Cardiac septum (tissue), 1 donor: ENCODE measurements at places on chromosomes 3 and 15. TPM values are rescaled to one million over a fixed set of nuclear protein-coding genes. Genes with fewer than 3 reads are reported as not detected.

DNA sequence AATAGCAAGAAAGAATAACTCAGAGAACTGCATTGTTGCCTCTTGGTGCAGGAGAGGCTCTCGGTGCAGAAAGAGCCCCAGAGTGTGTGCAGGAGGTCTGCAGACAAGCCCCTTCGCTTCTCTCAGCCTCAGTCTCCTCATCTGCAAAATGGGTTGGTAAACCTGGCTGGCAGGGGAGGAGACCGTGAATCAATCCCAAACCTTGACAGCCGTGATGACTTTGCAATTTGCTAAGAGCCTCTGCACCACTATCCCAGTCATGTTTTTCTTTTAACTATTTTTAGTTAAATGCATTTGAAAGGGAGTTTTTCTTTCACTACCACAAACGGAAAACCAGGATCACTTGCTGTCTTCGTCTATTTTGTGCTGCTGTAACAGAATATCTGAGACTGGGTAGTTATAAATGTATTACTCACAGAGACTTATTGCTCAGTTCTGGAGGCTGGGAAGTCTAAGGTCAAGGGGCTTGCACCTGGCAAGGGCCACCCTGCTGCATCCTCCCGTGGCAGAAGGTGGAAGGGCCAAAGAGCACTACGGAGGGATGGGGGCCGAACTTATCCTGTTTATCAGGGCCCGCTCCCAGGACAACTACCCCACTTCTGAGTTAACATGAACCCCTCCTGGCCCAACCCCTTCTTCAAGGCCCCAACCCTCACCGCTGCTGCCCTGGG lies 14.2 kb upstream of the IQSEC1 start:
- DNase-seq: no peak

DNA sequence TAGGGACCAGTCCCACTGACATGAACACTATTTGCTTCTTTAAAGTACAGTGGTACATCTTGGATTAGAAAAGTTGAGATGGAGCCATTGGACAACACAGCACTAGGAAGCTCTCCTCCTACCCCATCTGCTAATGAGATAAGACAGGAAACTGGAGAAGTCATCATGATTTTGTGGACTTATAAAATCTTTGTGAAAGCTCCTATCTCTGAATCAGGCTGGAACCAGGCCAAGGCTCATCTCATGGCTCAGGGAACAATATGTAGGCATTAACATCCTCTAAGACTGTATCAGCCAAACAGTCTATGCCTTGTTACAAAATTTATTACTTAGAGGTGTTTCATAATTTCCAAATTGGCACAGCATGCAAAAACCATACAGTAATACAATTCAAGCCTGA lies 84.1 kb downstream of the BOC start:
- no peak for DNase-seq

DNA sequence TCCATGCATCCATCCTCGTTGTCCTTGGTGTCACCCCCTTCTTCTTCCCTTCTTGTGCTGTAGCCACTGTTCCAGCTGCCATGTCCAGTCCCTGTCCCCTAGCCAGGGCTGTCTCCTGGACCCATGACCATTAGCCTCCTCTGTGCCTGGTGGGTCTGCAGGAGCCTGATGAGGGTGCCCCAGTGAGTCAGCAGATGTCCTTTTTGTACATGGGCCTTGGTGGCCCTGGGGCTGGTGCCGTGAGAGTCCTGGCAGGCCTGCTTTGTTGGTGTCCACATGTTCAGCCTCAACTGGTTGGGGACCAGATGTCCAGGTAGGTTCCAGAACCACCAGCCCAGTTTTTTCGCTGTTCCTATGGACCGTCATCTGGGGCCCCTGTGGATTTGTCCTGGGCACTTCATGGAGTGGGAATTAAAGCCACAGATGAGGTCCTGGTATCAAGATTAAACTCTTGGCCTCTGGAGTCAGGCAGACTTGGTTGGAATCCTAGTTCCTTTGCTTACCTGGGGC lies 66.1 kb downstream of the FBLN2 start:
- DNase-seq: no peak

- DNase-seq: no peak
These were observed 37.3 kb downstream of the TMOD3 start for GRCh38 chr15:51866751-51867150.

- no peak for DNase-seq
These were observed 156.7 kb upstream of the TLE3 start for GRCh38 chr15:70254311-70254869.

GRCh38 chr3:42655331-42655888 lies 1.9 kb downstream of the ZBTB47 start:
- no peak for DNase-seq

DNA sequence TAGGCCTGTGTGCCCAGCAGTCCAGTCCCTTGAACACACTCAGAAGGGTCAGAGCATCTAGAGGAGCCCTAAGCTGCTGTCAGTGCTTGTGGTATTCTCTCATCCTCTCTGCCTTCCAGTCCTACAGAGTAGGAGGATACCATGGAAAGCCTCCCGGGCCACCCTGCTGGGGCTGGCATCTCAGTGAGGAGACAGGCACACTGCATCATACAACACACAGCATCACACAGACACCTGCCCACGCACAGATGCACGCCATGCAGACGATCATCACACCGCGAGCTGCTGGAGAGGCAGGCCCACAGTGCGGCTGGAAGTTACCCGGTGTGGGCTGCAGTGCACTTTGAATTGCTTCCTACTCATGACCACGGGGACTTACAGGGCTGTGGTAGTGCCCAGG lies 15.2 kb downstream of the GABRA5 start:
- DNase-seq: no peak

DNA sequence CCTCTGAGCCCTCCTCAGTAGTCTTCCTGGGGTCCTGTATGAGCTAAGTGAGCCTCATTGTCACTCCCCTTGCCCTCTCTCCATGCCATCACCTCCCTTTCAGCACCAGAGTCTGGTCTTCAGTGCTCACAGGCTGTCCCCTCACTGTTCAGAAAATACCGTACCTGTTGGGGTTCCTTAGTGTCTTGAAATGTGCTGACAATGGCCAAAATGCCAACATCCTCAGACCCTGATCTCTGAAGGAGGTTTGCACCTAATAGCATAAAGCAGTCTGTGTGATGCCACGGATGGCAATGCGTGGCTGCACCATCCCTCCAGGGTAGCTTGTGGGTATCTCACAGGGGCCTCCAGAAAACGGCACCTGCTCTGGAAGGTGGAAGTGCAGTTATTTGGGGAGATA lies 301.0 kb upstream of the TLE3 start:
- DNase-seq: no peak

GOLGA8T gene
- total RNA-seq: 1.6 TPM
